GM12878 (cell line): ENCODE measurements at places on chromosomes 13 and 19. TPM values are rescaled to one million over a fixed set of nuclear protein-coding genes. Genes with fewer than 3 reads are reported as not detected.

The MARK4 gene
- 20.4 and 24.3 TPM in 2 replicates for total RNA-seq

- DNase-seq: no peak
Observed at GRCh38 chr19:10636304-10636972, 11.1 kb downstream of the SLC44A2 start.

DNA sequence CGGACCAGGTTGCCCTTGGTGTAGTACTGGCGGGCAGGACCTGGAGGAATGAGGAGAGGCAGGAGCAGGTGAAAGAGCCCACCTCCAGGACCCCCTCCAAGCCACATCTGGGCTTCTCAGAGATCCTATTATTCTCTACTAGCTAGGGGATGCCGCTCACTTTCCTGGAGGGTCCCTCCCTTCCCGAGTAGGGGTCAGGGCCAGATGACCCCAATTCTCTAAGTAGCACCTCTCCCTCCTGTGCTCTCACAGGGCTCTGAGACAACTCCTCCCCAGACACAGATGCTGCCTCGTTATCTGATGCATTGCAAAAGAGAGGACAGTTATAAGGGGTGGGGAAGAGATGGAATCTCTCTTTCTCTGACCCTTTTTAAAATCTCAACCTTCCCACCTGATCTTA is 22.9 kb downstream of the GP6 start:
- DNase-seq: no peak

DNA sequence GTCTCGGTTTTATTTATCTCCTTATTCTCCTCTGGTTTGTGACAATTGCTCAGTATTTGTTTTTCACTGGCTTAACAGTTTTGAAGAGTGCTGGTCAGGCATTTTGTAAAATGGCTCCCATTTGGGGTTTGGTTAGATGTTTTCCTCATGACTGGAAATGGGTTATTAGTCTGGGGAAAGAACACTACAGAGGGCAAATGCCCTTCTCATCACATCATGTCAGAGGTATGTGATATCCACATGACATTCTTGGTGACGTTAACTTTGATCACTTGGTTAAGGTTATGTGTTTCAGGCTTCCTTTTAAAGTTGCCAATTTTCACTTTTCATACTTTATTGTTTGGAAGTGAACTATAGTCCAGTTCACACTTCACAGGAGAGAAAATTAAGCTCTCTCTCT is 74.8 kb upstream of the KLHL1 start:
- no peak for DNase-seq

The ZNF813 gene
- total RNA-seq: 2.9 and 3.4 TPM in 2 replicates

DNA sequence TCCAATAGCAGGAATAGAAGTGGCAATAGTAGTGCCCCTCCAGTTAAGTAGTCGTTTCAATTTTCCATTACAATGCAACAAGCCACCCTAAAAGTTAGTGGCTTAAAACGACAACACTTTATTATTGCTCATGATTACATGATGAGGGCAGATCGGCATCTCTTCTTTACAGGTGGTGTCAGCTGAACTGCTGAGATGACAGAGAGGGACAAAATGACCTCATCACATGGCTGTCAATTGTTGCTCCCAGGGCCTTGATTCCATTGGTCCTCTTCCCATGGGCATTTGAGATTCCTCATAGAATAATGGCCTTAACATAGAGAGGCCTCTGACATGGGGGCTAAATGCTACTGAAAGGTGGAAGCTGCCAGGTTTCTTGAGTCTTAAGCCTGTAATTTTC is 679.8 kb upstream of the KLHL1 start:
- DNase-seq: no peak

DNA sequence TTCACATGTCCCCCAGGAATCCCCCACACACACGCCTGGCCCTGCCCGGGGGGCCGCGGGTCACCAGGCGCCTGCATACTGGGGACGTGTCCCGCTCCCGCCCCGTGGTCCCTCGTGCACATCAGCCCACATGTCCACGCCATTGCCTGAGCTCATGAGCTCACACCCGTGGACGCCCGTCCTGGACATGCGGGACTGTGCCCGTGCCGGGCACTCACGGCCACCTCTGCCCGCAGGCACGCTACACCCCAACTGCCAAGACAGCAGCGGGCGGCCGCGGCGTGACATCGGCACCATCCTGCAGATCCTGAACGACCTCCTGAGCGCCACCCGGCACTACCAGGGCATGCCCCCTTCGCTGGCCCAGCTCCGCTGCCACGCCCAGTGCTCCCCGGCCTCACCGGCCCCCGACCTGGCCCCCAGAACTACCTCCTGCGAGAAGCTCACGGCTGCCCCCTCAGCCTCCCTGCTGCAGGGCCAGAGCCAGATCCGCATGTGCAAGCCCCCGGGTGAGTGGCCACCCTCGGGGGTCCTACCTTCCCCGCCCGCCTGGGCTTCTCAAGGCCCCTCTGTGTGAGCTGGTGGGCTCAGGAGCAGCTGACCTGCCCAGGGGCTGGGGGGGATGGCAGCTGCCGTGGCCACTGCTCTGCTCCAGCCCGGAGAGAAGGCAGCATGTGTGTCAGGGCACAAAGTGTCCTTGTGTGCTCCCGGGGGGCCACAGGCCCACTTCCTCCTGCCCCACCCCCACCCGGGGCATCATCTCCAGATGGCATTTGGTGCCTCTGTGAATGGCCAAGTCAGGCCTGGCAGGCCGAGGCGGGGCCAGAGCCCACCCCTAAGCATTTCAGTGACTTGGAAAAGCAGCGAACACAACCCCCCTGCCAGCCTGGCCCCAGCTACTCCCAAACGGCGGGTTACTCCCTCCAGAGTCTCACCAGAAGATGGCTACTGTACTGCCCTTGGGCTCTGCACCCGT is 7.1 kb downstream of the MIDN start:
- DNase-seq: no peak

The SLC10A2 gene
- not detected in 2 replicates for total RNA-seq

- no peak for DNase-seq
Observed at GRCh38 chr19:48469289-48469881, at the start of gene CYTH2. CYTH2 (plus strand) TSS chr19:48469369; CDS start chr19:48469508, 139 bp downstream.
